Sigmoid colon (tissue), 7 donors: ENCODE measurements at places on chromosomes 3 and 15. TPM values are rescaled to one million over a fixed set of nuclear protein-coding genes. Genes with fewer than 3 reads are reported as not detected.
A peak's percentile ranks its signal among the peaks of the same experiment; 100 is the strongest.

TUSC7 gene
- not detected for total RNA-seq

DNA sequence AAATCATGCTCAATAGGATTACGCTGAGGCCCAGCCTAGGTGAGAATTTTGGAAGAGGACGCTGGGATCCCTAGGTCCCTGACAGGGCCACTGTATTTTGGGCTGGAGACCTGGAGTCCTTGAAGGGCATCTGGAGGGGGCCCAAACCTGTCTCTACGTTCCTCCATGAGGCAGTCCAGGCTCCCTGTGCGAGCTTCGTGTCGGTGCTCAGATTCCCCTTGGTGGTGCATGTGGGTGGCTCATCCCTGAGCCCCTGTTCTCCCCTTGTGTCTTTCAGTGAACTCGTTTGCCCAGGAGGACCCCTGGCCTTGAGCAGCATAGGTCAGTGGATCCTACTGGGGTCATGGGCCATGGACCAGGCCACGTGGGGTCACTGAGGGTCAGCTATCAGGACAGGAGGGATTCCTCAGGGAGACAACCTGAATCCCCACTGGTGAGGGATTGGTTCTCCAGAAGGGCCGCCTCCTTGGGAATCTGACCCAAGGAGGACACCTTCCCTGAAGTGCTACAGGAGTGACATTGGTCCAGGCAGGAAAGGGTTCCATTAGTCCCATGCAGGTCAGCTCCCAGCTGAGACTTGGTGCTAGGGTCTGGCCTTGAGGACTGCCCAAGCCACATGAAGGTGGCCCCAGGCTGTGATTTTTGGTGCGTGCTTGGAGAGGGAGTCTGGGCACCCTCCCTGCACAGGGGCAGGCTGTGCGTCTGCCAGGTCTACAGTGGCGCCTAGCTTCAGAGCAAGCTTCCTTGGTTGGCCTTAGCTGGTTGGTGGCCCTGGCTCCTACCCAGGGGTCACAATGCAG, 229.8 kb downstream of the SNRPN start:
- no peak overlapping the region for H3K27ac ChIP-seq
- DNase-seq: peak; percentile 24
- no peaks in the 10 kb centered on the region for H3K36me3 ChIP-seq
- H3K4me1 ChIP-seq: no peaks in the 10 kb centered on the region
- H3K4me3 ChIP-seq: no peak overlapping the region

DNA sequence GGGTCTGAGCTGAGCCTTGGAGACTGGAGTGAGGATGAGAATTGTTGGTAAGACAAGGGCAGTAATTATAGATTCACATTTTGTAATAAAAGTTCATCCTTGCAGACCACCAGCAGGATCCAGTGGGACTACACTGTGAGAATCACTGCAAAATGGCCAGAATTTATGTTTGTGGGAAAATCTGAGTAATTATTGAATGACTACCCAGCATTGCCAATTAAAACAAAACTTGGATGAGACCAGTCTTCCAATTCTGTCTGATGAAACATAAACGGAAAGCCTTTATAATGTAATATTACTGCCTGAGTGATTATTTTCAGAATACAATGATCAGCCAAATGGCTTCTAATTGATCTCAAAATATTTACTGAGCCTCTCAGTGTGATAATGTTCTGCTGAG, 323.3 kb upstream of the C2CD4B start:
- H3K4me1 ChIP-seq: no peaks in the 10 kb centered on the region
- H3K27me3 ChIP-seq: no peaks in the 10 kb centered on the region
- H3K36me3 ChIP-seq: no peaks in the 10 kb centered on the region

- no peak overlapping the region for H3K4me3 ChIP-seq
- H3K4me1 ChIP-seq: no peaks in the 10 kb centered on the region
- no peaks in the 10 kb centered on the region for H3K36me3 ChIP-seq
- no peak overlapping the region for H3K27ac ChIP-seq
- H3K27me3 ChIP-seq: no peaks in the 10 kb centered on the region
- no peak for DNase-seq
These were observed 5.5 kb upstream of the TEX55 start for GRCh38 chr3:119140466-119140865.
